A549 treated with ZK216348 at 1 μM for 4 hours (cell line): ENCODE measurements at places on chromosomes 6 and 20. TPM values are rescaled to one million over a fixed set of nuclear protein-coding genes. Genes with fewer than 3 reads are reported as not detected.

SLC26A8 gene
- total RNA-seq: not detected in 5 replicates

SIRPB1 gene
- total RNA-seq: 0.36 to 0.98 TPM (median 0.51 TPM) in 5 replicates

NKX2-2 gene
- total RNA-seq: not detected in 5 replicates

ARG1 gene
- not detected in 5 replicates for total RNA-seq

RPRD1B gene
- 19.9 to 28.0 TPM (median 27.2 TPM) in 5 replicates for total RNA-seq

OR2J3 gene
- not detected in 5 replicates for total RNA-seq

HLA-B gene
- 23.1 to 30.8 TPM (median 29.5 TPM) in 5 replicates for total RNA-seq

SEL1L2 gene
- total RNA-seq: not detected in 5 replicates

OR2B6 gene
- 0.15 to 0.62 TPM in 2 of 5 replicates, not detected in the others for total RNA-seq

SCGN gene
- 0.13 to 0.26 TPM (median 0.17 TPM) in 3 of 5 replicates, not detected in the others for total RNA-seq

RNF217 gene
- 3.9 to 8.9 TPM (median 6.6 TPM) in 5 replicates for total RNA-seq

CCM2L gene
- total RNA-seq: 0.28 to 0.88 TPM (median 0.41 TPM) in 5 replicates

BHLHE23 gene
- total RNA-seq: not detected in 5 replicates

TSHZ2 gene
- not detected in 5 replicates for total RNA-seq

HCRTR2 gene
- not detected in 5 replicates for total RNA-seq

SLC22A16 gene
- not detected in 5 replicates for total RNA-seq

CASS4 gene
- total RNA-seq: 0.08 to 0.09 TPM in 2 of 5 replicates, not detected in the others

DDAH2 gene
- 27.1 to 32.0 TPM (median 31.7 TPM) in 5 replicates for total RNA-seq

CDH26 gene
- total RNA-seq: 0.12 to 0.54 TPM (median 0.14 TPM) in 4 of 5 replicates, not detected in the other

LCA5 gene
- total RNA-seq: 0.25 to 1.3 TPM (median 1.0 TPM) in 5 replicates

BMP6 gene
- 12.7 to 21.8 TPM (median 19.4 TPM) in 5 replicates for total RNA-seq

C6orf132 gene
- 1.3 to 2.6 TPM (median 1.9 TPM) in 5 replicates for total RNA-seq

MYMX gene
- not detected in 5 replicates for total RNA-seq

APOBEC2 gene
- total RNA-seq: not detected in 5 replicates

HRH3 gene
- total RNA-seq: not detected in 5 replicates

FGD2 gene
- not detected in 5 replicates for total RNA-seq

CD93 gene
- not detected in 5 replicates for total RNA-seq

WFDC10B gene
- total RNA-seq: not detected in 5 replicates

ABHD16B gene
- total RNA-seq: not detected in 5 replicates

MAP3K7 gene
- 8.5 to 14.5 TPM (median 12.4 TPM) in 5 replicates for total RNA-seq

ENPP1 gene
- 0.94 to 1.9 TPM (median 1.5 TPM) in 5 replicates for total RNA-seq

KIF25 gene
- total RNA-seq: 0.12 TPM in 1 of 5 replicates, not detected in the others

MATN4 gene
- total RNA-seq: 0.13 to 0.19 TPM in 2 of 5 replicates, not detected in the others

NMBR gene
- total RNA-seq: not detected in 5 replicates

HTR1E gene
- total RNA-seq: not detected in 5 replicates

UNC5CL gene
- total RNA-seq: 0.25 to 0.57 TPM (median 0.48 TPM) in 5 replicates

MDC1 gene
- total RNA-seq: 14.7 to 21.2 TPM (median 17.8 TPM) in 5 replicates

SOX18 gene
- 1.4 to 3.4 TPM (median 2.6 TPM) in 5 replicates for total RNA-seq

PLEKHG1 gene
- 0.34 to 1.0 TPM (median 0.43 TPM) in 5 replicates for total RNA-seq

SLC17A1 gene
- total RNA-seq: 0.14 TPM in 1 of 5 replicates, not detected in the others

EDN3 gene
- total RNA-seq: 1.3 to 1.8 TPM (median 1.7 TPM) in 5 replicates

CDH4 gene
- total RNA-seq: 6.1 to 9.9 TPM (median 7.4 TPM) in 5 replicates

RIPOR3 gene
- total RNA-seq: 0.06 to 0.08 TPM in 2 of 5 replicates, not detected in the others

SEMG1 gene
- total RNA-seq: not detected in 5 replicates

HEY2 gene
- 0.06 to 0.09 TPM (median 0.08 TPM) in 3 of 5 replicates, not detected in the others for total RNA-seq

GCNT2 gene
- 5.6 to 7.5 TPM (median 6.1 TPM) in 5 replicates for total RNA-seq

GSTA3 gene
- total RNA-seq: not detected in 5 replicates

VARS1 gene
- total RNA-seq: 43.4 to 61.7 TPM (median 60.4 TPM) in 5 replicates

BTN1A1 gene
- not detected in 5 replicates for total RNA-seq

HSPA12B gene
- 0.35 to 0.65 TPM (median 0.45 TPM) in 5 replicates for total RNA-seq

PRSS35 gene
- total RNA-seq: 0.09 to 0.14 TPM (median 0.12 TPM) in 3 of 5 replicates, not detected in the others

ECT2L gene
- not detected in 5 replicates for total RNA-seq

PRDM1 gene
- total RNA-seq: 3.8 to 5.9 TPM (median 5.5 TPM) in 5 replicates

ABHD12 gene
- 87.8 to 136 TPM (median 127 TPM) in 5 replicates for total RNA-seq

PACRG gene
- total RNA-seq: not detected in 5 replicates

LY6G5C gene
- 1.1 to 1.6 TPM (median 1.5 TPM) in 5 replicates for total RNA-seq

RWDD2A gene
- 1.2 to 2.2 TPM (median 1.5 TPM) in 5 replicates for total RNA-seq
